Mammary epithelial cell (primary cell): ENCODE measurements at places on chromosomes 3 and 15.

DNA sequence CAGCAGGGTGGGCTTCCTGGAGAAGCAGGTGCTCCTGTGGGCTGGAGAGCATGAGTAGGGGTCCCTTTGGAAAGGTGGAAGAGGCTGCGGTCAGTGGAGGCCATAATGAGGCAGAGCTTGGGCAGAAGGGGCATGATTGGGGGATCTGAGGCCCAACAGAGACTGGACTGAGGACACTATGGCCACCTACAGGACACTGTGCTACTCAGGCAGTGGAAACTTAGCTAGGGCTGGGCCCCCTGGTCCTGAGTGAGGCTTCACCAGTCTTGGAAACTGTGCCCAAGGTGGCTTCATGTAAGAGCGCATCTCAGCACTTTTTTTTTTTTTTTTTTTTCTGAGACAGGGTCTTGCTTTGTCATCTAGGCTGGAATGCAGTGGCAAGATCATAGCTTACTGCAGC lies 6.3 kb upstream of the COMMD4 start:
- no peak for DNase-seq

GRCh38 chr3:180000500-180000899 lies 36.2 kb downstream of the PEX5L start:
- DNase-seq: peak; percentile 42

DNA sequence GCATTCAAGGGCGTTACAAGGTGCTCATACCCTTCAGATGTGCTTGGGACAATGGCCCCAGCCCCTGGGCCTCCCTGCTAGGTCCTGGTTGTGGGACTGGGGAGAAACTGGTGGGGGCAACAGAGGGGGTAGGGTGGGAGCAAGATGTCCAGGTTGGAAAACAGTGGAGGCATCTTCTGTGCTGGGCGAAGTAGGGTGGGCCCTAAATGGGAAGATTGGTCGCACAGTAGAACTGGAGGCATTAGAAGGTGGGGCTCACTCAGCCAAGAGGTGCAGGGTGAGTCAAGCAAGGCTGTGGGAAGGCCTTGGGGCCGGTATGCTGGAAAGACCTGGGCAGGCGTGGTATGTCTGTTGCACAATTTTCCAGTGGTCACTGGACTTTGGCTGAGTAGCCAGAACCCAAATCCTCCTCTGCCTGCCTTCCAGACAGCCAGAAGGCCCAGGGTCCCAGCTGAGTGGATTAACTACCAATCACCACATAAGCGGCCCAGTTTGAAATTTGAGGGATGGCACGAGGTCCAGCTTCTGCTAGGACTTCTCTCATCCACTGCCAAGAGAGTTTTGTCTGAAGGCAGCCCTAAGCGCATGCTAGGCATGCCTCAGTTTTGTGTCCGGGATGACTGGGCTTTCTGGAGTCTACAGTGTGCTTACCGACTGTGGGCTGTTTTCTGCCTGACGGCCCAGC lies 74.5 kb downstream of the LSM3 start:
- DNase-seq: peak; percentile 58

DNA sequence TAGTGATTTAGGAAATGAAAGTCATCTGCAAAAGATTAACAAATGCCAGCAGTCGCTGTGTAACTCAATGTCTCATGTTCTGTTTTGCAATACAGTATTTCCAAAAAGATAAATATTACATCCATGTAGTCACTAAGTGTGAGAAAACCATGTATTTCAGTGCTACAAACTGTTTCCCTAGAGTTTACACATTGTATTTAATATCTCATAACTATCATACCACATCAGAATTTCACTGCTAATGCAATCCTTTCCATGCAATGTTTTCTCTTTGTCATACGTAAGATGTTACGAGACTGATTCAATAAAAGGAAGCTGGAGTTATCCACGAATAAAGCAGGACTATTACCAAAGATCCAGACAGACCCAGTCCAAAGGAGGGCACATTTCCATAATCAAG lies 269.4 kb downstream of the GBE1 start:
- no peak for DNase-seq

DNA sequence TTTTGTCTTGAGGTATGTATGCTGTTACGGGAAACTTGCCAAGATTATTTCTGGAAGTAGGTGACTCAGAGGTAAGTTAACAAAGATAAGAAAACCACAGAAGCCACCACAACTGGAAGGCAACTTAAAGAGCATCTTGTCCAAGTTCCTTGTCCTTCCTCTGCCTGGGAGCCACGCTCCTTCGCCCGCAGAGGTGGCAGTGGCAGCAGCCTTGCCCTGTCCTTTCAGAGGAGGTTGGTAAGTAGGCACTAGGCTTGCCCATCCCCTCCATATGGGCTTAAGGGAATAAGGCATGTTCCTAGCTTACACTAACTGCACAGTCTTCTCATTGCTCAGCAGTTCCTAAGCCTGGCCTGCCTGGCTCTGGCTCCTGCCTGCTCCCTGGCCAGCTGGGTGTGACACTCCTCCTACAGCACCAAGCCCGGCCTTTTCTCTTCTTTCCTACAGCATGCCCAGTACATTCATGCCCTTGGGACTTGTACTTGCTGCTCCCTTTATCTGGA lies 48.0 kb upstream of the RAB6B start:
- peak; percentile 90 for DNase-seq

GRCh38 chr3:167198949-167199600 lies 181.0 kb downstream of the ZBBX start:
- no peak for DNase-seq

GRCh38 chr3:146313746-146314111 lies 62.8 kb upstream of the PLSCR4 start:
- peak; percentile 58 for DNase-seq

- peak; percentile 54 for DNase-seq
Measured at GRCh38 chr3:8845641-8846040, 76.2 kb upstream of the OXTR start.

- DNase-seq: no peak
Measured at GRCh38 chr15:96324192-96324895, 6.2 kb upstream of the NR2F2 start.

DNA sequence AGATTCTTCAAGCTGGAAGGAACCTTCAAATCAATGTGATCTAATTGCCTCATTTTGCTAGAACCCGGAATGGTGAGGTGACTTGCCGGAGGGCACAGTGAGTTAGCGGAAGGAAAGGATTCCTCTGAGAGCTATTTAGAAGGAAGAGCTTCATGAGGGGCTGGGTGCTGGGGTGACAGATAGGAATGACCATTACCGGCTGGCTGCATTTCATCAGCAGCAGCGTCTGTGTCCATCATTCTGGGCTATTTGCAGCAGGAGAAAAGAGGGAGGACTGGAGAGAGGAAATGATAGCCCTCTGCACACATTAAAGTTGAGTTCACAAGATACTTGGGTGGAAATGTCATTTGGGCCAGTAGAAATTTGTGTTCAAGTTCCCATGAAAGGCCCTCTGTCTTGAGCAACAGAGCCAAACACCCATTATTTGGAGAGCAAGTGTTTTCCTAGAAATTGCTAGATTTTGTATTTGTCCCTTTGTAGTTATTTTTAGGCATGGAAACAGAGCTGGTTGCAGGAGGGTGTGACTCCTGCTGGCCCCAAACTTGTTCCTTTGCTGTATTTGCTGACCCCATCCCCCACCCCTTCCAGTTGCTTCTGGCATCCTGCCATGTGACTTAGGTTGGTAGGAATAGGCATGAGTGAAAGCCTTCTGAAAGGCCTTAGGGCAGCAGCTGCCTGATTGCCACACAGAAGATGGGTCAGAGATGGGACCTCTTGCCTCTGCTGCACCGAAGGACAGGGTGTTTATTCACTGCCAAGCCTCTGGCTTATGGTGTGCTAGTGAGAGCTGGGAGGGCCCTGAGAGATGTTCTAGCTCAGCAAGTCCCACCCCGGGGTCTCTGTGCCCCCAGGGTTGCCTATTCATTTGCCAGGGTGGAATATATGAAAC lies 87.5 kb upstream of the PLXNA1 start:
- DNase-seq: peak; percentile 59

- DNase-seq: peak; percentile 57
Measured at GRCh38 chr15:98518823-98519561, 129.3 kb upstream of the IGF1R start.

DNA sequence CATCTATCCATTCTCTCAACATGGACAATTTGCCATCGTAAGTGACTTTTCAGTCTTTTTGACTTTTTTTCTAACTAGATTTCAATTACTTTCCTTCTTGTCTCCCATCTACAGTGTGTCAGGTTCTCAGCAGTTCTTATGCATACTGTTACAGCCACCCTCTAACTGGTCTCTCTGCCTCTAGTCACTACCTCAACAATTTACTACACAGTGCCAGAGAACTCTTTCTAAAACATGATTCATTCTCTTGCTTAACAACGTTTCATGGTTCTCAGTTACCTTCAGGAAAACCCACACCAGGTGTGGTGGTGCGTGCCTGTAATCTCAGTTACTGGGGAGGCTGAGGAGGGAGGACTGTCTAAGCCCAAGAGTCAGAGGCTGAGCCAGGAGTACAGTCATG lies 95.4 kb downstream of the DIPK2A start:
- DNase-seq: no peak

DNA sequence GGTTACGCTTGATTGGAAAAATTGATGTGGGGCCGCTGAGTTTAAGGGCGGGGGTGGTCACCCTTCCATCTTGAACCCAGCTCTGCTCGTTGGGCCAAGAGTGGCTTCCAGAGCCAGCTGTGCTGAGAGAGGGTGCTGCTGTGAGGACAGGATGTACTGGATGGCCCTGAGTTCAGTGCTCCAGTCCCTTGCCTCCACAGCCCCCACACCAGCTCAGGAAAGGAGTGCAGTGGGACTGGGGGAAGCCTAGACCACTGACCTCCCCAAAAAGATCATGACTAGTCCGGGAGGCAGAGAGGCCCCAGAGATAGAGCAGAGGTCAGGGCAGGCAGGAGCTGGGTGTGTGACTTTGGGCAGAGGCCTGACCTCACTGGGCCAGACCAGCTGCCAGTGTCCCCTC lies 4.0 kb upstream of the PTH1R start:
- no peak for DNase-seq

GRCh38 chr15:69980341-69981059 lies 117.2 kb downstream of the TLE3 start:
- DNase-seq: no peak

DNA sequence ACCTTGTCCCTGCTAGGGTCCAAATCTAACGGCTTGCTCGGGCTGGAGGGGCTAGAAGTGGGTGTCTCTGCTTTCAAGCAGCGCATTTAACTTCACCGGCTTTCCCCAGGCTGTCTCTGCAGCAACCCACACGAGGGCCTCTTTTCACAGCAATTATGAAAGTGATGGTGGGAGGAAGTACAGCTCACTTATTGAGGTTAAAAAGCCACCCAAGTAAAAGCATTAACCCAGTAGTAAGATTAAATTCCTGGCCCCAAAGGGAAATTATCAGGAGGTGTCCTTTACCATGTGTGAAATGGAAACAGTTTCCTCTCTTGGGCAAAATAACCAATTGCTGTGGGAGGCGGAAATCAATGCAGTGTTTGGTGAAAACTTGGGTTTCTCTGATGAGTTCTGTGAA lies 41.1 kb downstream of the NGRN start:
- no peak for DNase-seq

GRCh38 chr3:125602752-125603649 lies 7.7 kb upstream of the OSBPL11 start:
- peak; percentile 86 for DNase-seq

DNA sequence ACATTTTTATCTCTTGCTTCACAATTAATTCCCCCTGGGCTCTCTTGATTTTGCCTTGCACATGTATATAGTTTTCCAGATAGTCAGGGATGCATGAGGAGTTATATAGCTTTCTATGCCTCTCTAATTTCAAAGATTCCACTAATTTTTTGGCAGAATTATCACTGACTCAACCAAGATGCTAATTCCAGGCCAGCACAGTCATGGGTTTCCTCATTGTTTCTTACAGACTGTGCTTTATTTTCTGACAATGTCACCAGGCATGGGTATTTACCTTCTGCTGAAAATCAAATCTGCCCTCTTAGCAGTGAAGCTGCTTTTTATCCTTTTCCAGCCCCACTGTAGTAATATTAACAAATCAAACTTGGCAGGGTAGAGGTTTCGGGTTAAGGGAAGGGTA lies 1520.6 kb upstream of the CADM2 start:
- no peak for DNase-seq

DNA sequence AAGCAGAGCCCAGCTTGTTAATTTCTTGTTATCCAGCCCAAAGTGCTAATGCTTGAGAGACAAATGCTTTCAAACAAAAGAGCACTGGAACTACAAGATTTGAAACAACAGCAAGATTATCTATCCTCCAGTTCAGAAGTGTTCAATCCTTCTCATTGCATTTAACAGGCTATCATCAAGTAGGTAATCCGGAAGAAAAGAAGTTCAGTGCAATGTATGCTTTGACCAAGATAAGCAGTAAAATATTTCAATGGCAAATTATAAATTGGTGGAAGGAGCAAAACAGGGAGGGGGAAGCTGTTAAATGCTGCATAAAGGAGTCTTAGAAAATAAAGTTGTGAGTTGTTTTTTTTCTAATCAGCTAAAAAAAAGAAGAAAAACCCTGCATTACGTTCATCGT lies 8.8 kb downstream of the LRIG1 start:
- DNase-seq: no peak

DNA sequence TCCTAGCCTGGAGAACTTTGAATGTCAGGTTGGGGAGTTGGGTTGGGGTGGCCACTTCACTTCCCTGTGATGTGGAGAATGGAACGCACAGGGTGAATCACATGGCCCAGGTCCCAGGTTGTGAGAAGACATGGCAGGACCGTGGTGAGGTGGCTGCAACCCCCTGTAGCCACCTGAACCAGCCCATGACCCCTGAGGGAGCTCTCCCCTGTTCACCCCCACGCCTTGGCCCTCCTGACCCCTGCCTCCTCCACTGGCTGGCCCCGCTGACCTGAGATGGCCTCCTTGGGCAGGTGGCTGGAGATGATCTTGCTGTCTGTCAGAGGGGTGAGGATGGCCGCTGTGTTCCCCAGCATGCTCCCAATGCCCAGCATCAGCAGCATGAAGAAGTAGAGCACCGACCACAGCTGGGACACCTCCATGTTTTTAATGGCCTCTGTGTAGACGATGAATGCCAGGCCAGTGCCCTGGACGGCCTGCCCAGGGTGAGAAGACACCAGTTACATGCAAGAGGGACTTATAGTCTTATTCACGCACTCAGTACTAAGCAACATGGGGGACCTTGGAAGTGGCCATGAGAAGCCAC lies 31.0 kb downstream of the SLC6A20 start:
- no peak for DNase-seq

GRCh38 chr3:31250116-31250777 lies 282.5 kb upstream of the STT3B start:
- DNase-seq: peak; percentile 48

- no peak for DNase-seq
Measured at GRCh38 chr15:60548101-60548500, 69.2 kb upstream of the ICE2 start.

GRCh38 chr3:184440151-184440550 lies 60.3 kb downstream of the CHRD start:
- no peak for DNase-seq

- no peak for DNase-seq
Measured at GRCh38 chr15:48440084-48440483, 108.9 kb downstream of the DUT start.

DNA sequence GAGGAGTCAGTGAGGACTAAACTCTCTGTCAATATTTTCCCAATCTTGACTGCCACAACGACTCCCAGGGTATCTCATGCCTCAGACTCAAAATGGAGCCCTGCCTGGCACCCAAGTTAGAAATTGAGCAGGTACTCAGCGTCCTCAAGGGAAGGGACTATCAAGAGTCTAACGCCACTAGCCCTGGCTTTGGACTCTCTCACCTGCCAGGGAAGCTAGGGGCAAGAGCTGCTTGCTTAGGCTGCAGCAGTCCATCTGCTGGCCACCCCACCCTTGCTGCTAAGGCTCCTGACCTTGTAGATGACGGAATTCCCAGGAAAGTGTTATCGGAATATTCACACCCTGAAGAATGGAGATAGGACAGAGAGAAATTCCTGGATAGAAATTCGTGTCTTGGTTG lies 33.0 kb downstream of the ZIC4 start:
- DNase-seq: no peak

- no peak for DNase-seq
Measured at GRCh38 chr3:82114589-82114988, 353.1 kb upstream of the GBE1 start.
